ENCODE measurements at places on chromosomes 11 and 22. TPM values are rescaled to one million over a fixed set of nuclear protein-coding genes. Genes with fewer than 3 reads are reported as not detected.
A peak's percentile ranks its signal among the peaks of the same experiment; 100 is the strongest.

Gene SUSD2
- total RNA-seq = 3.8 TPM

Gene ZBED4
- total RNA-seq = 23.0 TPM

GRCh38 chr11:67368621-67369020 lies 4.8 kb downstream of the CLCF1 start:
- H3K4me3 ChIP-seq = no peak overlapping the region
- no peak for DNase-seq
- H3K27me3 ChIP-seq = no peaks in the 10 kb centered on the region
- peaks cover 7% of the 10 kb centered on the region for H3K4me1 ChIP-seq

GRCh38 chr11:75582506-75582894 lies 20.4 kb downstream of the SERPINH1 start:
- no peaks in the 10 kb centered on the region for H3K4me1 ChIP-seq
- DNase-seq = no peak
- no peak overlapping the region for H3K27ac ChIP-seq
- H3K27me3 ChIP-seq = no peaks in the 10 kb centered on the region

Gene PVALB
- 3.0 TPM for total RNA-seq

GRCh38 chr11:95455228-95455970 lies 224.4 kb upstream of the SESN3 start:
- H3K4me1 ChIP-seq = peaks cover 2% of the 10 kb centered on the region
- H3K4me3 ChIP-seq = no peak overlapping the region
- no peak overlapping the region for H3K27ac ChIP-seq
- no peaks in the 10 kb centered on the region for H3K36me3 ChIP-seq

Gene CDC42BPG
- 24.9 TPM for total RNA-seq

Gene DBX1
- total RNA-seq = 0.15 TPM

DNA sequence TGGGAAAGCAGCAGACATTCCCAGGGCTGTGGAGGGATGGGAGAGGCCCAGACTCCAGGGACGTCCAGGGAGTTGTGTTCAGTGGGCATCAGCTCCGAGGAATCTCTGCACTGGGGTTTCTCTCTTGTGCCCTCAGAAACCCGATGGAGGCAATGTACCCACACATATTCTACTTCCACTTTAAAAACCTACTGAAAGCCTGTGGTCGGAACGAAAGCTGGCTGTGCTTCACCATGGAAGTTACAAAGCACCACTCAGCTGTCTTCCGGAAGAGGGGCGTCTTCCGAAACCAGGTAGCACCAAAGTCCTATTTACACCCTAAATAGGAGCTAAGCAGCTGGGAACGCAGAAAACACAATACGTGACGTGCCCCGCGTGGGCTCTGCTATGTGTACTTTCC lies 8.3 kb downstream of the APOBEC3D start:
- H3K27me3 ChIP-seq = no peaks in the 10 kb centered on the region
- peaks cover 23% of the 10 kb centered on the region for H3K36me3 ChIP-seq
- DNase-seq = peak; percentile 20

Gene ASRGL1
- 30.9 TPM for total RNA-seq

GRCh38 chr11:70070706-70071105 lies 7.4 kb upstream of the ANO1 start:
- H3K27me3 ChIP-seq = no peaks in the 10 kb centered on the region
- no peak overlapping the region for H3K27ac ChIP-seq
- no peaks in the 10 kb centered on the region for H3K36me3 ChIP-seq
- no peak overlapping the region for H3K4me3 ChIP-seq
- peaks cover 10% of the 10 kb centered on the region for H3K4me1 ChIP-seq

DNA sequence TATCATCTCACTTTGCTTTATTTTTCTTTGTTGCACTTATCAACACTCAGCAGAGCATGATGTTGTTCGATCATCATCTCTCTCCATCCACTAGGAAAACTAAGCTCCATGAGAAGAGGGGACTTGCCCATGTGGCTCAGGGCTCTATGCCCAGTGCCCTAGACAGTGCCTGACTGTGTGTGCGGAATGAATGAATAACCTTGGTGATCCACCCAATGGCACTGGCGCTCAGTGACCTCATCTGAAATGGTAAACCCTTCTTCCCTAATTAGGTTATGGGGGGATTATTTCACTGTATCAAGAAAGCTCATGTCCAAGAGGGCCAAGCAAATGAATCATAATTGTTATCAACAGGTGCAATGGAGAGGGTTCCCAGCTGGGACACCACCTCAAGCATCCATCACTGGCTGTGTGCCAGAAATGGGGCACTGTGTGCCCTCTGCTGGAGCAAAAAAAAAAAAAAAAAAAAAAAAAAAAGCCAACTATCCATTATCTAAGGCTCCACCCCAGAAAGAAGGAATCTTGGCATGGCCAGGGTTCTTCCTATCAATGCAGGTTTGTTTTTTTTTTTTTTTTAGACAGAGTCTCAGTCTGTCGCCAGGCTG lies 172.6 kb downstream of the LARGE1 start:
- DNase-seq = no peak
- H3K27ac ChIP-seq = no peak overlapping the region
- H3K36me3 ChIP-seq = peaks cover 10% of the 10 kb centered on the region

Gene GAL3ST3
- 19.8 TPM for total RNA-seq

- H3K27me3 ChIP-seq = no peaks in the 10 kb centered on the region
- H3K36me3 ChIP-seq = no peaks in the 10 kb centered on the region
- H3K27ac ChIP-seq = no peak overlapping the region
These were observed 589.2 kb downstream of the BRD1 start for GRCh38 chr22:49238181-49239141.

Gene PHF5A
- total RNA-seq = 114 TPM

DNA sequence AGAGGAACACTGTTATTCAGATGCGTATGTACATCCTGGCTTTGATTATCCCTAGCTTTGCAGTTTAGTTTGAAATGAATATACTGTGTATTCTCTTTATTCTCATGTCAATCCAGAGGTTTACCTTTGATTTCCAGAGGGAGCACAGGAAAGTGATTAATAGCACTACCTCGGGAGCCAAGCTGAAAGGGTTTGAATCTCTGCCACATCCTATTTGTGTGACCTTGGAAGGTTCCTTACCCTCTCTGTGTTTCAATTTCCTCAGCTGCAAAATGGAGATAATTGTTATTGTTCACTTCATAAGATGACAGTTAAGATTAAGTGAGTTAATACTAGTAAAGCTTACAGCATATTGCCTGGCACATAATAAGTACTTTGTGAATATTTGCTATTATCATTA lies 17.9 kb downstream of the ELMOD1 start:
- no peak for DNase-seq
- H3K36me3 ChIP-seq = no peaks in the 10 kb centered on the region
- H3K27ac ChIP-seq = no peak overlapping the region
- H3K27me3 ChIP-seq = no peaks in the 10 kb centered on the region
- no peak overlapping the region for H3K4me3 ChIP-seq
- peaks cover 2% of the 10 kb centered on the region for H3K4me1 ChIP-seq

Gene OR10A2
- not detected for total RNA-seq

Gene ALX4
- not detected for total RNA-seq

Gene CNIH2
- 11.8 TPM for total RNA-seq

- DNase-seq = no peak
- H3K36me3 ChIP-seq = no peaks in the 10 kb centered on the region
- H3K4me1 ChIP-seq = no peaks in the 10 kb centered on the region
- H3K4me3 ChIP-seq = no peak overlapping the region
- no peak overlapping the region for H3K27ac ChIP-seq
These were observed 92.0 kb downstream of the PRR5L start for GRCh38 chr11:36388071-36388470.

GRCh38 chr11:29018631-29019030 lies 910.4 kb downstream of the METTL15 start:
- H3K4me3 ChIP-seq = no peak overlapping the region
- H3K4me1 ChIP-seq = no peaks in the 10 kb centered on the region
- no peaks in the 10 kb centered on the region for H3K27me3 ChIP-seq
- H3K27ac ChIP-seq = no peak overlapping the region

GRCh38 chr11:1335811-1336761 lies 26.7 kb upstream of the TOLLIP start:
- no peaks in the 10 kb centered on the region for H3K36me3 ChIP-seq
- DNase-seq = peak; percentile 66
- no peak overlapping the region for H3K27ac ChIP-seq

Gene DDX6
- 221 TPM for total RNA-seq

All from H9 (cell line).